NCI-H2029 treated with DMSO at 0.1 percent for 48 hours (cell line): ENCODE measurements at places on chromosomes 13 and 19.

DNA sequence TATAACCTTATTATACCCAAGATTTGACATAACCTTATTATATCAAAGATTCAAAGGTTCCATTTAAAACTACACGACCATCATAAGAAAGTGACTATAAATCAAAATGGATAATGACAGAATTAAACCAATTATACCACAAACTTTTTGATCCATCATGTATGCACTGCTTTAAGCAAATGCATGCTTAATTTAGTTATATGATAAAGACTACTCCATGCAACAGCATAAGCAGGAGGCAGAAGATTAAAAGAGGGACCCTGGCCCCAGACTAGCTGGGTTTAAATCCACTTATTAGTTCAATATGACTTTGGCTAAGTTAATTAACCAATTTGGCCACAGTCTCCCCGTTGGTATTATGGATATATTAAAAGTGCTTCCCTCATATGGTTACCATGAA is 11.4 kb downstream of the EFNB2 start:
- no peak for DNase-seq

DNA sequence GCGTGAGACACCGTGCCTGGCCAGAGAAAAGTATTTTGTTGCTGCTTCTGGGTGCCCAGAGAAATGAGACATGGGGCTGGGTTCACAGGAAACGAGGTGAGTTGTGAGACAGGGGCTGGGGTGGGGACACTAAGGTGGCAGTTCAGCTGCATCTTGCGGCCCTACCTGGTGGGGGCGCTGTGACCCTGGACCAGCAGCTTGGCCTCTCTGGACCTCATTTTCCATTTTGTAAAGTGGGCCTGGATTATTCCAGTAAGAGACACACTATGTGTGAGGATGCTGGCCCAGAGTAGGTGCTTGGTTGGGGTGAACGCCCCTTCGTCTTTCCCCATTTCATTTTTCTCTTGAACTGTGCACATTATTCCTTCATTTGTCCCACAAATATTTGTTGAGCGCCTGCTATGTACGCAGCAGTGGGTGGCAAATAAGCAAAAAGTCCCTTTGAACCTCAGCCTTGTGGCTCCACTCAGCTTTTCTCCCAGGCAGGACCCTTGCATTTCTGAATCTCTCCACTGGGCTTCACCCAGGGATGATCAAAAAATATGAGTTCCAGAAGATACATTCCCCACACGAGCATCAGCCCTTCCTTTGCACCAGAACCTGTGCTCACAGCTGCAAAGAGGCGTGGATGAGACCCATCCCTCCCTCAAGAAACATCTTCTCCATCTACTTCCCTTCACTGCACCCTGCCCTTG is 26.6 kb upstream of the OR10H1 start:
- no peak for DNase-seq

DNA sequence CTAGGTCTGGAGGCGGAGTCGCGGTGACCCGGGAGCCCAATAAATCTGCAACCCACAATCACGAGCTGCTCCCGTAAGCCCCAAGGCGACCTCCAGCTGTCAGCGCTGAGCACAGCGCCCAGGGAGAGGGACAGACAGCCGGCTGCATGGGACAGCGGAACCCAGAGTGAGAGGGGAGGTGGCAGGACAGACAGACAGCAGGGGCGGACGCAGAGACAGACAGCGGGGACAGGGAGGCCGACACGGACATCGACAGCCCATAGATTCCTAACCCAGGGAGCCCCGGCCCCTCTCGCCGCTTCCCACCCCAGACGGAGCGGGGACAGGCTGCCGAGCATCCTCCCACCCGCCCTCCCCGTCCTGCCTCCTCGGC is at the start of gene SLC5A5:
Gene SLC5A5, plus strand, starts transcription at position 68 of the 373 bp plus-strand sequence. CDS start 375 bp downstream, outside the sequence.
- no peak for DNase-seq

- no peak for DNase-seq
These were observed 56.0 kb downstream of the F2RL3 start for GRCh38 chr19:16944626-16945363.

- no peak for DNase-seq
These were observed 107.3 kb upstream of the ZNF507 start for GRCh38 chr19:32238076-32238475.

GRCh38 chr13:104281910-104282309 is 1215.7 kb upstream of the SLC10A2 start:
- no peak for DNase-seq

DNA sequence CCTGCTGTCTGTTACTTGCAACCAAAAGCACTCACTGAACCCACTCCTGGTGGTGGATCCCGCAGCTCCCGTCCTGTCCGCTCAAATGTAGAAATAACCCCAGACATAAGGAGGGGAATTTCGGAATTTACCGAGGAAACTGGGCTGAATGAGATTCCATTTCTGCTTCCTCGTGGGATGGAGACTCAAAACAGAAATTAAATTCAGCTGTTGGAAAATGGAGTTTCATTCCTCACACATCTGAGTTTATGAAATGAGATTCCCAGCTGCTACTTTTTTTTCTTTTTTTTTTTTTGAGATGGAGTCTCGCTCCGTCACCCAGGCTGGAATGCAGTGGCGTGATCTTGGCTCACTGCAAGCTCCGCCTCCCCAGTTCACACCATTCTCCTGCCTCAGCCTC is 44.3 kb downstream of the COLGALT1 start:
- no peak for DNase-seq

- DNase-seq = no peak
These were observed 6.1 kb upstream of the C13orf46 start for GRCh38 chr13:113979791-113980471.

DNA sequence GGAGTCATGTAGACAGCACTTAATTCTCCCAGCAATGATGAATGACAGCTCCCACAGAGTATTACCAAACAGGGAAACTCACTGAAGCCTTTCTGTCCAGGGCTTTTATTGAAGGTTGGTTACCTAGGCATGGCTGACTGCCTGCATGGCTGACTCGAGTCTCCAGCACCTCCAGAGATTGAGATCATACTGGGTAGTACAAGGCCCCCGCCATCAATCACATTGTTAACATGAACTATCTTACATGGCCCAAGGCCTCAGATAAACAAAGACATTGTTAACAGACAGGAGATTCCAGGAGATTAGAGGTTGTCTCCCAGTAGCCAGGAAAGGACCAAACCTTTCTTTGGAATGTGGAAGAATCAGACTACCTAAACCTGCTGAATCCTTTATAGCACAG is 128.3 kb upstream of the LSM14A start:
- no peak for DNase-seq

DNA sequence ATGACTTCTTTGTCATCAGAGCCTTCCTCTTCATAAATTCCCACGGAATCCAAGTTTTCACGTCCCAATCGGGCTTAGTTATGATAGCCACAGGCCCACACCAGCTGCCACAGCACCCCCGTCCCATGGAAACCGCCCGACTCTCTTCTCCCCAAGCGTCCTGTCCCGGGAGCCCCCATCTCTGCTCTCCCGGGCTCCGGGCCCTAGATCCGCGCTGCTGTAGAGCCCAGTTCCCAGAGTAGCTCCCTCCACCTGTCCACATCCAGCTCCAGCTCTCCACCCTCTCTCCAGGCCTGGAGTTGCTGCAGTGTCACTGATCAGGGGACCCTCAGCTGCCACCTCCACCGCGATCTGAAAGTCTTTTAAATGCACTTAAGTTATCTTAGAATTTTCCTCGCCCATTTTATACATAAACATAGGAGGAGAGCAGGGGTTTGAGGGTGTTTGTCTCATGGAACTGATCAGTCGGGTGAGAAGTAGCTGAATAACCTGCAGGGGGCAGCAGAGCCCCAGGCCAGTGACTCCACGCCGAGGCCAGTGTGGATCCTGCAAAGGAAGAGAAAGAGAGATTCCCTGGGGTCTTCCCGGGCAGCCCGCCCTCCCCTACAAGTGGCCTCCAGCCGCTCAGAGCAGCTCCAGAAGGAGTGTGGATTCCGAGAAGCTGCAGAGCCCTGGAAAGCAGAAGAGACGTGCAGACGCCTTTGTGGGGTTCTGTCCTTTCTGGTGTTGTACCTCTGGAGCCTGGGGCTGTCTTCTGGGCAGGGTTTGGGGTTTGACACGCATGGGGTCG is 1.1 kb upstream of the ZNF763 start:
- DNase-seq = peak; percentile 21

GRCh38 chr13:70816853-70817252 is 708.6 kb upstream of the KLHL1 start:
- DNase-seq = no peak

DNA sequence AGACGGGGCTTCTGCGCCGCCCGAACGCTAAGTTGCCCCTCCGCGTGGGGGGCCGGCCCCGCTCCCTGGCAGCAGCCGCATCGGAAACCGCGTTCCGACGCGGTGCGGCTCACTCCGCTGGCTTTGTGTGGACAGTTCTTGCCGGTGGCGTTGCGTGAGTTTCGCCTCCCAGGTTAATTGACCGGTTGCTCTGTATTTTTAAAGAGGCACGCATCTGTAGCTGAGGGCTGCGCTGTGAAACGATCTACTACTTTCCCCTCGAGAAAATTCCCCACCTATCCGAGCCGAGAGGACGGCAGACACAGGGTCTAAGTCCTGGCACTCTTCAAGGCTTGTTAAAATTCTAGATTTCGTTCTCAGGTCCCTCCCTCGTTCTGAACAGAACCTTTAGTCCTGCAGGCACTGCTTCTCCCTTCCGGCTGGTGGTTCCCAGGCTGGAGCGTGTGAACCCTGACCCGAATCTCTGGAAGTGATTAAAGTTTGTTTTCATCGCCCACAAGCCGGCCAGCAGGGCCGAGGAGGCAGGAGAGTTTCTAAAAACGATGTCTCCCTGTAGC is 933 bp downstream of the ARHGEF7 start:
- no peak for DNase-seq

DNA sequence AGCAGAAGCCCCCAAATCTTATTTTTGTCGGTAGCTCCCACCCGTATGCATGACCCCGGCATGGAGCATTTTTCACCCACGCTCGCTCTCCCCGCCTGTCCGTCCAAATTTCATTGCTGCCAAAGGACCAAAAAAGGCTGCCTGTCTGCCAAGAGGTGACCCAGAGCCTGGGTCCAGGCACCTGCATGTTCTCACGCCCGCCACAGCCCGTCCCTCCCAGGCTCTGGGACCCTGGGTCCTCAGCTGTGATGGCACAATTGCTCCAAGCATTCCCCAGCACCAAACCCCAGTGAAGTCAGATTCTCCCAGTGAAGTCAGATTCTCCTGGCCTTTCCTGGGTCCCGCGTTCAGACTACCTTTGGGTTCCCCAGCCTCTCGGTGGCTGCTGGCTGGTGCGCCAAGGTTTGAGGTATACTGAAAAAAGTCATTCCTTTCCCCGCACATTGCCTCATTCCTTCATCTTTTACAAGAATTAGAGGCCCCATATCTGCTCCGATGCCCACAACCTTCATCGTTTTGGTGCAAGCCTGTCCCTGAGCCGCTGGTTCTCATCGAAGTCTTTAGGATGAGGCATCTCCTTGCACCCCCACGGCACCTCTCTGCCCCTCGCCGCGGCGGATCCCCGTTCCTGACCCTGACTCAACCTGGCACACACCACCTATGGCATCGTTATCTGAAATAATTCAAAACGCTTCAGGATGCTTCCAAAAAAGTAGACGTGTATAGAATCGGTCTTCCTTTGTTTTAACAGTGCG is 59.3 kb upstream of the F7 start:
- no peak for DNase-seq

GRCh38 chr19:41939861-41940730 is 11.8 kb upstream of the ERFL start:
- DNase-seq = no peak

DNA sequence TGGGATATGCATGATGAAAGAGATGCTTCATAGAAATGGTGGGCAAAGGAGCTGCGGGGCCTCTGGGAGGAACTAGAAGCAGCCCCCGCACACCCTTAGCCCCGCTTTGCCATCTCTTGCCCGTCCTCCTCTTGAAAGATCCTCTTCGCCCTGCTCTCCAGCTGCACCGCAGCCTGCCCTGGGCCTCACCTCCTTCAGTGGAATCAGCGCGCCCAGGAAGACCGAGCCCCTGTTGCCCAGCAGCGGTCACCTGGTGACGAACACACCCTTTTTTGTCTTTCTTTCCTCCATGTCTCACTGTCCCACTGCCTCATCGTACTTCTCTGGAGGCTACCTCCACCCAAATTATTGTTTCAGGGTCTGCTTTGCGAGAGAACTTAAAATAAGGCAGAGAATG is 807.6 kb downstream of the UQCRFS1 start:
- no peak for DNase-seq

DNA sequence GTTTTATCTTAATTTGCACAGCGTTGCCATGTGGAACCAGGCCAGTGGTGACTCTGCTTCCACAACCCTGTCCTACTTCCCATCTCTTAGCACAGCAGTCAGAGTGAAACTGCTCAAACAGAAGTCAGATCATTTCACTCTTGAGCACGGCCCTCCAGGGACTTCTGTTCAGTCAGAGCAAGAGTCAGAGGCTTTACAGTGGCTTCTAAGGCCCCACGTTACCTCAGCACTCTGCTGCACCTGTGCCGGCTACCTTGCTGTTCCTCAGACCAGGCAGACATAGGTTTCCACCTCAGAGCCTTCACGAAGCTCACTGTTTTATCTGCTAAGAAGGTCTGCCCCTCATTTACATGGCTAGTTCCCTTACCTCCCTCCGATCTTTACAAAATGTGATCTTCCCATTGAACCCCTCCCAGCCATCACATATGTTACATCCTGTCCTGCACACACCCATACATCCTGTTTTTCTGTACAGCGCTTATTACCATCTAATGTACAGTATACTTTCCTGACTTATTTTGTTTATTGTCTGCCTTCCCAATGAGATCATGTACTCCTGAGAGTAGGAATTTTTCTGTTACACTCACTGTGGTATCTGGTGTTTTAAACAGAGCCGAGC is 41.6 kb downstream of the TM9SF2 start:
- DNase-seq = no peak

GRCh38 chr13:27794921-27795717 is 2.8 kb downstream of the GSX1 start:
- no peak for DNase-seq

GRCh38 chr13:59112221-59112718 is 1051.5 kb downstream of the DIAPH3 start:
- no peak for DNase-seq
